MV-4-11 (cell line): ENCODE measurements at places on chromosomes 3 and 15.

GRCh38 chr15:73784291-73784690, 31.1 kb upstream of the INSYN1 start:
- no peak for DNase-seq

DNA sequence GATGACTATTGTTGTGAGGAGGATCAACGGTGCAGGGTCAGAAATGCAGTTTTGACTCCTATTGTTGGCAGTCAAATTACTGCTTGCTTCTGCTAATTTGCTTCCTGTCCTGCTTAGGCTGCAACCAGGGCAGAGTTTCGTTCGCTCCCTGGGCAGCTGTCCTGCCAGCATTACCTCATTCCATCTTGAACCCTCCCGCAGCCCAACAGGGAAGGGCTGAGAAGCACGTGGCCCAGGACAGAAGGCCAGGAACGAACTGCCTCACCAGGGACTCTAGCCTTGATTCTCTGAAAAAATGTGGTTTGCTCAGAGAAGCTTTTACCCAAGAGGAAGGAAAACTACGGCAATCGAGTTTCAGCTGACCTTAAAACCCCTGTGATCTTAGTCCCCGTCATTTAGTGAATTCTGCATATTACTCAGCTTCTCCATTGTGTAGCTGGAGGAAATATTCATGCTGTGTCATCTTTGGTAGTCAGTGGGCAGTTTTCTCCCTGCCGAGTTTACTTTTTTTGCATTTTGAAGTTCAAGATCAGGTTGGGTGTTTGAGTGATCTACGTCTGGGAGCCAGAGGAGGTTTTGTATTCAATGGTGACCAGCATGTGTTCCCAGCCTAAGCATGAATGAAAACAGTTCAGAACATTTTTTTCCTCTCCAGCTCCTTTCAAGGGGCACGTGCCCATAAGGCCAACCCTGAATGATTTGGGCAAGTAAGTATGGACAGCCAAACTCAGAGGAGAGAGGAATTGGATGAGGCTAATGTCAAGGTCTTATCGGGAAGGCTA, 23.0 kb downstream of the TLNRD1 start:
- DNase-seq = peak; percentile 99

DNA sequence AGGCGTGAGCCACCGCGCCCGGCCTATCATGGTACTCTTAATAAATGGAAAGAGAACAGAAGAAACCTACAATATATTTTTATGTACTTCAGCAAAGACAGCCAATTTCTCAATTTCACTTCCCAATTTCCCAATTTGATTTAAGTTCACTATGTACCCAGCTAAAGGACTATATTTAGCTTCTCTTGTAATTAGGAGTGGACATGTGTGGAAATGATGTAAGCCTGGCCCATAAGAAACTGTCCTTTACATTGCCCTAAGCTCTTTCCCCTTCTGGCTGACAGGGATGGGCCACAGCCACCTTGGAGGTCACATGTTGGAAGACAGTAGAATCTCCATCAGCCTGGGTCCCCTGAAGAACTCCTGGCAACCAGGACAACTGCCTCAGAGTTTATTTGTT, 6.2 kb downstream of the TMEM39A start:
- DNase-seq = peak; percentile 95

DNA sequence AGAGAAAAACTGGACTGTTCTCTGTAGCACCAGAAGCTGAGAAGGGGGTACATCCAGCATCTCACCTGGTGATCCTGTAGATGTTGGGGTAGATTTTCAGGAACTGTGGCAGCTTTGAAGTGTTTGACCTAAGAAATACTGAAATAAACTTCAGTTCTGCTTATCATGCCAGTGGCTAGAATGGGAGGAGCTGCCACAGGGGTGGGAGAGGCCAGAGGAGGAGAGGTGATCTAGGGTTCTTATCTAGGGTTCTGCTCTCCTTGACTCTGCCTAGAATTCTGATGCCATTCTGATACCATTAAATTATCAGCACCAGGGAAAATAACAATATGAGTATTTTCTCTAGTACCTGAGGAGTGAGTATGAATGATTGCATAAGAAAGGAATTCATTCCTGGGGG, 10.2 kb upstream of the CPOX start:
- DNase-seq = no peak

DNA sequence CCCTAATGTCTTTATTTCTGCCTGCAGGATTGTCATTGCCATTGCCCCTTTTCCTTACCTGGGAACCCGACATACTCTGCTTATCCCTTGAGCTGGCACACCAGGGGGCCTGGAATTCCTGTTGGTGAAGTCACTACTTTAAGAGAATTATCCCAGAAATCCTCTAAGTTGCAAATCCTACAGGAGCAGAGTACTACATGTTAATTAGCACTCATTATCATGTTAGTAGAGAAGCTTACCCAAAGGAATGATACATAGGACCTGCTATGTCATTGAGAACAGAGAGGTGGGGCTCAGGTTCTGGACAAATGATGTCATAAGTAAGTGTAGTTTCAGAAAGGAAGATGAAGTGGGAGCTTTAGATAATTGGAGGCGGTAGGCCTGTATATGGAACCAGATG, 27.4 kb downstream of the SCG5 start:
- DNase-seq = peak; percentile 18

- DNase-seq = no peak
These were observed 34.7 kb upstream of the GREM1 start for GRCh38 chr15:32682977-32683630.

DNA sequence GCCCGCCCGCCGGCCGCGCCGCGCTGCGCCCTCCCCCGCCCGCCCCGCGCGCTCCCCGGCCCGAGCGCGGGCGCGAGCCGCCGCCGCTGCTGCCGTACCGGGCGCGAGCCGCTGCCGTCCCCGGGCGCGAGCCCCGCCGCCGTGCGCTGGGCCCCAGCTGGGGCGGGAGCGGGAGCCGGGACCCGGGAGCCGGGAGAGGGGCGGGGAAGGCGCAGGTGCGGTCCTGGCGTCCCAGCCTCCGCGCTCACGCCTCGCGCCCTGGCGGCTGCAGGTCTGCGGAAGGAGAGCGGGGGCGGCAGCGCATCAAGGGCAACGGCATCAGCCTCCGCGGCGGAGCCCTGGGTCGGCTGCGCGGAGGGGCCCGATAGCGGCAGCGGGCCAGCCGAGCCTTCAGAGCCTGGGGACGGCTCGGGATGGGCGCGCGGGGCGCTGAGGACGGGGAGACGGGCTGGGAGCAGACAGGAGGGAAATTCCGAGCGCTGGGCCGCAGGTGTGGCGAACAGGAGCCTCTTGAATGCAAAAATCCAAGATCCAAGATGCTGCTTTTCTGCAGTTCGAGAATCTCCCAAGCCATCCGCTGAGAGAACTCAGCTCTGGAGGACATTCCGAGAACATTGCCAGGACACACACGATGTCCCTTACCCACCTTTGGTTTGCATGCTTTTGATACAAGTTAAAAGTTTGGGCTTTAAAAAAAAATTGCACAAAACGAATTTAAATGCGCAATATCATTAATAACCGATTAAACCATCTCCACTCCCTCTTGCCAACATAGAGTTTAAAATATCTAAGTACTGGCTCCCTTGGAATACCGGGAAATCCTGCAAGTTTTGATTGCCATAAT, 251.1 kb downstream of the TJP1 start:
- DNase-seq = no peak

DNA sequence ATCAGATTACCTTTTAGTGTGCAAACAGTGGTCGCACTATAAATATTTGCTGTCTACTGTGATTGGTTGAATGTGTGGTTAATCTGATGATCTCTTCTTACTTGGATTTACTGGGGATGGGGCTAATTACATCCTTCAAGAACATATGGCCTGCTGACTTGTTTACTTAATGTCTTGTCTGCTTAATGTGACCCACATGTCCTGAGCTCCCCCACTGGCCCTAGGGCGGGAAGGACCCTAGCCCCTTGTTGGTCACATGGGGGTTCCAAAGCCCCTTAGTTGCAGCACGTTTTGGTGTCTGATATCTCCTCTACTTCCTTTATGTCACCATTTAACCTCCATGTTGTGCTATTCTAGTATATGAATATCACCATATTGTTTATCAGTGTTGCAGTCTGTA, 17.8 kb upstream of the P2RY12 start:
- DNase-seq = no peak

DNA sequence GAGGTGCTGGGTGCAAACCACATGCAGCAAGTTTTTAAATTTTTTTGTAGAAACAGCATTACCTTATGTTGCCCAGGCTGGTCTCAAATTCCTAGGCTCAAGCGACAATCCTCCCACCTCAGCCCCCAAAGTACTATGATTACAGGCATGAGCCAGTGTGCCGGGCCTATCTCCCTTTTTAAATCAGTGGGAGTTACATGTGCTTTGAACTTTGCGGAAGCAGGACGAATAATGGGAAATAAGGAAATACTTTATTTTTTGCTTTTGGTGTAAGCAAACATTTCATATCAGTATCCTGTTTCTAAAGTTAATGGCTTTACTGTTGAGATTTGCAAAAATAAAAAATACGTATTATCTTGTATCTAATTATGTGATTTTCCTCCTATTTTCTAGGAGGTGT, 9.1 kb downstream of the NR1D2 start:
- no peak for DNase-seq

- no peak for DNase-seq
These were observed 1.2 kb upstream of the ZBTB20 start for GRCh38 chr3:115148142-115148790.

- no peak for DNase-seq
These were observed at the start of gene SLCO2A1 for GRCh38 chr3:134029734-134030378. TSS of gene SLCO2A1 (minus strand) at chr3:134029925. CDS start at chr3:134029802, 123 bp downstream.

- no peak for DNase-seq
These were observed 6.7 kb downstream of the VIPR1 start for GRCh38 chr3:42509111-42509510.

DNA sequence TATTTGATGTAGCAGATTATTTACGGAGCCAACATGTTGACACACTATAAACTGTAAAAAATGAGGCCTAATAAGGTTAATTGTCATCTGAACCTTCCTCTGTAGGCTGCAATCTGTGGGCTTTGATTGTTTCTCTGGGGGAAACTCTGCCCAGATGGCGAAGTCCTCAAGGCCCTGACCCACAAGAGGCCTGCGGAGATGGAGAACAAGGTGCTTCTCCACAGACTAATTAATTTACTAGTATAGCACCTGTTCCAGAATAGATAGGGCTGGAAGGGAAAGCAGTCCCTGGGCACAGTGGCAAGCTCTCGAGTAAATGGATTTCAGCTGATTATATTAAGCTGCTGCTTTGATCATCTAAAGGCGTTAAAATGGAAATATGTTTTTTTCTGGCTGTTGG, 338.8 kb upstream of the DNAJC19 start:
- no peak for DNase-seq

GRCh38 chr3:159322322-159322939, 520.6 kb downstream of the MFSD1 start:
- DNase-seq = no peak

DNA sequence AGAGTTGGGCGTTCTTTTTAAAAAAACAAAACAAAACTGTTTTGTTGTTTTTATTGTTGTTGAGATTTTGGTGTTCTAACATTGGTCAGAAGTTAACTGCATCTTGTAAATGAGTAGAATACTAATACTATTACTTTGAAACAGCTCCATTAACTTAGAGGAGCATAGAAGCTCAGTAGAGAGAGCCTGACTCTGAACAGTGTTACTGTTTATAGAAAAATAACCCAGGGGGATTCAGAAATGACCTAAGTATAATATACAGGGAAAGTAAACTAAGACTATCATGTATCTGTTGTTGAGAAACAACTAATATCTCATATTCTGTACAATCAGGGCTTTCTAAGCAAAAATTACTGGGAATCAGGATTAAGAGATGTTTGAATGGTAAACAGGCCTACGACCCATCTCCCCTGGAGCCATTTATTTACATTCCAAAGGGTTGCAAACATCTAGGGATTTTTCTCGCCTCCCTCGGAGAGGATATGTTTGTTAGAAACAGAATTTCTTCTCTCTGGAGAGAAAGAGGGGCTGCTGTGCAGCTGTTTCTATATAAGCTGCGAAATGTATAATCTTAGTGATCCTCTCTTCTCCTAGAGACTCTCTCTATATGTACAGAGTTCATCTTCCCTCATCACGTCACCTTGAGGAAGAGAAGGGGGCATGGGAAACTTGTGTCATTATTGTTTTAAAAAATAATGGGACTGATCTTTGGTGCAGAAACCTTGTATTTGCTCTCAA, 827.5 kb upstream of the DPPA4 start:
- no peak for DNase-seq

GRCh38 chr3:82474711-82475110, 713.3 kb upstream of the GBE1 start:
- DNase-seq = no peak

- DNase-seq = no peak
These were observed 346.6 kb downstream of the MFSD1 start for GRCh38 chr3:159148466-159148865.

- DNase-seq = no peak
These were observed 619.0 kb upstream of the AGTR1 start for GRCh38 chr3:148078658-148079057.

GRCh38 chr3:171753665-171754408, 56.4 kb downstream of the PLD1 start:
- peak; percentile 18 for DNase-seq

GRCh38 chr3:33196538-33196937, 22.1 kb downstream of the SUSD5 start:
- DNase-seq = no peak

GRCh38 chr15:51377038-51377786, 35.8 kb downstream of the GLDN start:
- DNase-seq = no peak

GRCh38 chr3:194983620-194984019, 287.3 kb downstream of the XXYLT1 start:
- DNase-seq = no peak

GRCh38 chr15:77295446-77295845, 124.5 kb downstream of the PEAK1 start:
- DNase-seq = no peak

DNA sequence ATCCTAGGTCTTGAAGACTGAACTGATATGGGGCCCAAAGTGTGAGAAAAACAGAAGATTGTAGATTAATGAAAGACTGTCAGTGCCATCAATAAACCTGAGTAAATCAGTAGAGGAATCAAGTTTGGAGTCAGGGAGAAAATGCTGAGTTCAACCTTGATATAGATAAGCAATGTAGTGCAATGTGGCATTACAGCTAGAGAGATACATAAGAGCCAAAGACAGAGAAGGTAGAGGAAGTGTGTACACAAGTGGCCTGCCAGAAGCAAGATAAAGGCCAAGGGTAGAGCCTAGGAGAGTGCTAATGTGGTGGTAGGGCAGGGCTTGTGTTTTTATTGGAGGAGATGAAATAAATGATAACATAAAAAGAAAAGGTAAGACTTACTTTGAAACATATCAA, 26.0 kb upstream of the EID1 start:
- DNase-seq = no peak

GRCh38 chr15:69031013-69032001, 16.8 kb downstream of the NOX5 start:
- no peak for DNase-seq

DNA sequence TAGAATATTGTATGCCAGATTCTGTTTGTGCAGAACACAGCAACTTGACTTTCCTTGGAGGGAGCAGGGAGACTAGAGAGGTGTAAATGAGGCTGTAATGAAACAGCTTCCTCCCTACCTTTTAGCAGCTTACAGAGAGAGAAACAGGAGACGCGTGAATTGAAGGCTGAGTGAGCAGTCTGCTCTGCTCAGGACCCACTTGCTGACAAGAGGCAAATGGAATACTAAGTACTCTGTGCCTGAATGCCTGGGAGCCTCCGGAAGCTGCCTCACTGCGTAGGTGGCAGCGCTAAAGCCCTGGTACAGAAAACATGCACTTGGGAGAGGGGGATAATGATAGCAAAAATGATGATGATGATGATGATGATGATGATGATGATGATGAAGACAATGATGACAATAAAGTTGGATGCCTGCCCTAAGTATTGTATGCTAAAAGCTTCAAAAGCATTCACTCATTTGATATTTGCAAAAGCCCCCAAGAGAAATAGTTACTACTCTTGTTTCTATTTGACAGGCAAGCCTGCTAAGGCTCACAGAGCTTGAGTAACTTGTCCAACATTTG, 548.9 kb downstream of the NTRK3 start:
- no peak for DNase-seq
